ENCODE measurements at places on chromosomes 1 and 21.
A peak's percentile ranks its signal among the peaks of the same experiment; 100 is the strongest.

DNA sequence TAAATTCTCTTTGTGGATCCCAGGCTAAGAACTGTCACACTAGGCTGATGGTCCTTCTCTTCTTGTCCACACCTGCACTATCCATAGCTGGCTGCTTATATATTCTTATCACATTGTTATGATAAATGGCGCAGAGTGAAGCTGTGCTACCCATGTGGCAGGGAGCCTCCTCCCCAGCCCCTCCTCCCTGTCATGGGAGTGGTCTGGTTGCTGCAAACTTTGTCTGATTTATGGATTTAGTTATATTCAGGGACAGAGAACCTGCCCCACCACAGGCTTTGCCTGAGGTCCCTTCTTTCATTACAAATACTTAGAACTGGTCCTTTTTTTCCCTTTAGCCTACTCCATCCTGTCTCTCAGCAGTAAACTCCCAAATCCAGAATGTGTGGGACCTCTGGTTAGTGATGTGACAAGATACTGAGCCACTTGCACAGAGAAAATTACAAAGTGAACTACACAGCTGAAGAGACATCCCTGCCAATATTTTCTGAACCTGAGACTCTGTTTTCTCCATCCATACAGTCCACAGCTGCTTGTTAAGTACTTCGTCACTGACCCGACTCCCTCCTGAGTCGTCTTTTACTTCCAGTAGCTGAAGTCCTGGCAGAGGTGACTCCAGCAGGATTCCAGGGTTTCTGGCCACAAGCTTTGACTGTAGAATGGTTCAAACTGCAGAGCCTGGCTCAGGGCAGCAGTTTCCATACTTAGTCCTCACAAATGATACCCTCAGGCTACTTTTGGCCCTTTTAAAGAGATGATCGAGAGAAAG lies 37.6 kb downstream of the PTGFRN start:
- no peak for DNase-seq

GRCh38 chr1:12490532-12491142 lies 127.4 kb downstream of the DHRS3 start:
- DNase-seq: no peak

GRCh38 chr1:214842856-214843255 lies 239.7 kb upstream of the KCNK2 start:
- DNase-seq: no peak

- DNase-seq: no peak
Measured at GRCh38 chr1:167689567-167689920, 32.2 kb upstream of the MPZL1 start.

GRCh38 chr1:168556647-168557046 lies 12.8 kb upstream of the XCL2 start:
- no peak for DNase-seq

DNA sequence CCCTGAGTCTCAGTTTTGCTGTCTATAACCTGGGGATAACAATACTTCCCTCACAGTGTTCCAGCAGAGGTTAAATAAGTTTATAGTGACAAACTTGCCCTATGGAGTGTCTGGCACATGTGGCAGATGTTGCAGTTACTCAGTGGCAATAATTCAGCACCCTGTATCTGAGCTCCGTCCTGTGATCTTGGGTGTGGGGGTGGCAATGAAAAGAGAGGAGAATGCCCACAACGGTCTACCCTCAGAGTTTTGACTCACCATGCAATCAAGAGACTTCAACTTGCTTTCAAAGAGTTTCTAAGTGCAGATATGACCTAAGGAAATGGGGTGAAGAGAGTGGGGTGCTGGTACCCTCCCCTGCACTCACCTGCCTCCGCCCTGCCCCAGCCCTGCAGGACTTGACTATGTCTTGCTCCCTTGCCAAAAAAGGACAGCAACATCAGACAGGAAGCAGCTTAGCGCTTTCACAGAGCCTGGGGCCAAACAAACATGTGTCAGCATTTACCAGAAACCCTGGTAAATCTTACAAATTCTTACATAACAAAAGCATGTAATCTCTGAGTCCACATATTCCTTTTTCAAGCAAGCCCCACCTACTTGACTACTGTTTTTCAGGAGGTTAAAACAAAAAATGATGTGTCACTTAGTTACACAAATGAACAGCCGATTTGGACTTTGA lies 185.1 kb upstream of the CAMK1G start:
- DNase-seq: no peak

DNA sequence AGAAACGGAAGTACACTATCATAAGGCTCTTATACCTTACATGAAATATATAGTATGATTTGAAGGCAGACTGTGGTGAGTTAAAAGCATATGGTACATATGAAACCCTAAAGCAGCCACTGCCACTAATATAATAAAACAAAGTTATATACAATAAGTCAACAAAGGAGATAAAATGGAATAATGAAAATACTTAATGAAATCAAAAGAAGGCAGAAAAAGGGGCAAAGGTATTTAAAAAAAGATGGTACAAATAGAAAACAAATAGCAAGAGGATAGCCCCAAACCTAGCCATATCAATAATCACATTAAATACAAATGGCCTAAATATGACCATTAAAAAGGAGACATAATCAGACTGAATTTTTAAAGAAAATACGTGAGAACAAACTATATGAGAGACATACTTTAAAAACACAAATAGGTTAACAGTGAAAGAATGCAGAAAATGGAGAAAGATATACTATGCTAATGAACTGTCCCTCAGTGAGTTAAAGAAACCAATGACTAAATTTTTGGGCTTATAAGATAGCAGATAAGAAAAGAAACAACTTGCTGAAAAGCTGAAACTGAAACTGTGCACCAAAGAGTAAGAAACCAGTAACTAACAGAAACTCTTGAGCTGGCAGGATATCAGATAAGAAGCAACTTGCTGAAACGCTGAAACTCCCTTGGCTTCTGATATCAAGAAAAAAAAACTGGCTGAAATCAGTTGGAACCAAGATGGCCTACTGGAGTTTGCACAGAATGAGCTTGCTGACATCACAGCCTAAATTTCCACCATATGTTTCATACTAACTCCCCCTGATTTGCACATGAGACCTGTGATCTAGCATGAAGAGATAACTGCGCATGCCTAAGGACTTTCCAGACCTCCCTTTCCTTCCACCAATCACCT lies 44.3 kb upstream of the IL10 start:
- no peak for DNase-seq

GRCh38 chr1:165481820-165482532 lies 37.0 kb upstream of the RXRG start:
- no peak for DNase-seq

DNA sequence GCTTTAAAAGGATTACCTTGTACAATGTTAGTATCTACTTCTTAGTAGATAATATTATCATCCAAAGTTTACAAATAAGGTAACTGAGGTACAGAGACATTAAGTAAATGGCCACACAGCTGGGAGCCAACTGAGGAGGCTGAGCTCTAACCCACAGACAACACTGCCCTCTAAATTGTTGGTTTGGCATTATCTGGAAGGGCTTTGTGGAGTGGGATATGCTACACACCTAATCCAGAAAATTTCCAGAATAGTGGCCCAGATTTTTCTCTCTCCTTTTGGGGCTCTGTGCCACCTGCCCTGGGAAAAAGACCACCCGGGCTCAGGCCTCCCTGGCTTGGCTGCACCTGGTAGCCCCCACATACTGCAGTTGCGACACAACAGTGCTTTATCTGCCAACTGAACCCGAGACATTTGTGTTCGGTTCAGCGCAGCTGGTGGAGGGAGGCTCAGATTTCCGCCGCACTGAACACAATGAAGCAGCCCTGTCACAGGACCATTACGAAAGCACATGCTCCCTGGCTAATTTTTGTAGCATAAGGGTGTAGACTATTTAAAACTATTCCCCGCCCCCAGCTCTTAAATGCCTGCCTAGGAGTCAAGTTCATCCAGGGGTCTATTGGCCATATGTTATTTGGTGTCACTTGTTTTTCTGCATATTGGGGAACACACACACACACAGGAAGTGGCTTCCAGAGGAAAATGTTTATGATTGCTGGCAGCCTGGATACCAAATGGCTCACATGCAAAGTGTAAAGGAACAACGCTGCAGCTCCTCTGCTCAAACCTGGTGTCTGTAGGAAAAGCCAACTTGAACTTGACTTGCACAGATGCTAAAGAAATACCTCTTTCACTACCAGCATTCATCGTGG lies 92.3 kb upstream of the ESRRG start:
- peak; percentile 43 for DNase-seq

DNA sequence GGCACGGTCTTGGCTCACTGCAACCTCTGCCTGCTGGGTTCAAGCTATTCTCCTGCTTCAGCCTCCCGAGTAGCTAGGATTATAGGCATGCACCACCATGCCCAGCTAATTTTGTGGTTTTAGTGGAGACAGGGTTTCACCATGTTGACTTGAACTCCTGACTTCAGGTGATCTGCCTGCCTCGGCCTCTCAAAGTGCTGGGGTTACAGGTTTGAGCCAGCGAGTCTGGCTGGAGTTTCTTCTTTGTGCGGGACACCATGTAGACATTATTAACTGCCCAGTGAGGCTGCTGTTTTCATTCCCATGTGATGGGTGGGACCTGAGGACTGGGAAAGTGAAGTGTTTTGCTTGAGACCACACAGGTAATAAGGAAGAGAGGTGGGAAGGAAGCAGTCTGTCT lies 23.3 kb downstream of the PLA2G5 start:
- no peak for DNase-seq

GRCh38 chr21:38639571-38640354 lies 141.5 kb upstream of the ERG start:
- no peak for DNase-seq

GRCh38 chr1:28326984-28327383 lies 1.9 kb upstream of the MED18 start:
- DNase-seq: no peak

- DNase-seq: no peak
Measured at GRCh38 chr1:8669606-8670335, 147.7 kb downstream of the RERE start.

DNA sequence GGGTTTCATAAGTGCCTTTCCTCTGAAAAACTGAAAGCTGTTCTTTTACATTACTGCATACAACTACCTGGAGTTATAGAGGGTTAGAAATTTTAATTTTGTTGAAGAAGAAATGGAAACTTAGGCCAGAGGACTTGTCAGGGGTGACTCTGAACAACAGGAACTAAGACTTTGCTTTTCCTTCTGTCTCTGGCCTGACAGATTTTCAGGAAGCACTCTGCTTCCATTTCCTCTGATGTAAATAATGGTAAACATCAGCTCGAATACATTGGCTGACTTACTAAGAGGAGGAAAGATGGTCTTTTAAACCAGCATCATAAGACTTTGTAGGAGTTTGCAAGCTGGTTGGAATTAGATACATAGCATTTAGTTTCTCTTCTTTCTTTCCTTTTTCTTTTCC lies 27.1 kb upstream of the PLEKHM2 start:
- no peak for DNase-seq

DNA sequence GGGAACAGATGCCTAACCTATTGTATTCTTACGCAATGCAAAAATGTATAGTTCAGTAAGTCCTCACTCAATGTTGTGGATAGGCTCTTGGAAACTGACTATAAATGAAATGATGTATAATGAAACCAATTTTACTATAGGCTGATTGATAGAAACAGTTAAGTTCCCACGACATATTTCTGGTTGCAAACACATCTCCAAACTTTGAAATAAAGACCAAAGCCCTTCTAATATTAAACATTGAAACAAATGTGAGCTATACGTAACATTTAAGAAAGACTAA lies 29.1 kb downstream of the MAP3K21 start:
- DNase-seq: no peak

DNA sequence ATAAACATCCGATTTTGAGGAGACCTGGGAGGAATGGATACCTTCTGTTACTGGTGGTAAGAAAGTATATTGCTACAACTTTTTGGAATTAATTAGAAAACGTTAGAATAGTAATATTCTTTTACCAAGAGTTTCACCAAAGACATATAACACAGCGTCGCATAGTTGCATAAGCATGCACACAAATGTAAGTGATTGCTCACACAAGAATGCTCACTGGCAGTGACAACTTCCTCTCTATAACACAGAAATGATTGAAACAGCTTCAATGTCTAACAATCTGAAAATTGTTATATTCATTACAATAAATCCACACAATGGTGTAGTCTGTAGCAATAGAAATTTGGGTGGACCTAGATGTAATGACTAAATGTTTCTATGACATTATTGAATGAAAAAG lies 998.6 kb downstream of the TTLL7 start:
- DNase-seq: no peak

DNA sequence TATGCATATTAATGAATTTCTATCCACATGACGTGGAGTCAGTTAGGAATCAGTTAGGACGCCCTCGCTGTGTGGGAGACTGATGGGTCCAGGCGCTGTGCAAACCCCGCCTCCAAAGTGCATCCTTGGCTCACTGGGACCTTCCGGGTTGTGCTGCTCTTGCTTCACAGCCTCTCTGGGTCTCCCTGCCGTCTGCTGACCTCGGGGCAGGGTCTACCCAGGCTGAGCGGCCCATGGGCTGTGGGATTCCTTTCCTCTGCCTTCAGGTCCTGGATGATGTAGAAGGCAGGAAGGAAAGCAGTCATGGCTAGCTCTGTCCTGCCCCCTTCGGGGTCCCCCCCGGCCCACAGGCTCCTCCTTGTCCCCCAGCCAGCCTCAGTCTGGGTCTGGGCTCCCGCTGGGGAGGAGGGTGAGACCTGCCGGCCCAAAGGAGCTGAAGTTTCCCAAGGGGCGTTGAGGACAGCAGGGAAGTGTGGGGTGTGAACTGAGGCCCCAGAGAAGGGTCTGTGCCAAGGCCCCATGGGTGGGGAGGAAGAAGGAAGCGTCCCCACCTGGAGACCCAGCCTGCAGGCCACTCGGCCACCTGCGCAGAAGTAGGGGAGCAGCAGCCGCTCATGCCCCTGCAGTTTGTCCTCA lies 24.6 kb upstream of the CDK11A start:
- no peak for DNase-seq

GRCh38 chr1:182210417-182210816 lies 148.9 kb upstream of the ZNF648 start:
- DNase-seq: no peak
